ENCODE measurements at places on chromosomes 13 and 19.

- no peak for DNase-seq
These were observed 140.0 kb downstream of the IRS2 start for GRCh38 chr13:109646423-109646822.

DNA sequence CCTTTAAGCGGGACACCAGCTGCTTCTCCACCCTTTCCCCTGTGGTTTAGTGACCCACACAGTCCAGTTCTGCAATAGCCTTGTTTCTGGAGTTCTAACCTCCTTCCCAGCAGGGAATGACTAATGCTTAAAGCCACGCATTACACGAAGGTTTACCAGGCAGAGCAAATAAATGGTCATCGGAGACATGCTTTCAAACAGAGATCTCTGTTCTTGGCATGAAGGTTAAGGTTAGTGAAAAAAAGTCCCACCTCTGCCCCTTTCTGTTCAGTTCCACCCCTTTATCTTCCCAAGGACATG lies 25.3 kb upstream of the MEDAG start:
- no peak for DNase-seq

DNA sequence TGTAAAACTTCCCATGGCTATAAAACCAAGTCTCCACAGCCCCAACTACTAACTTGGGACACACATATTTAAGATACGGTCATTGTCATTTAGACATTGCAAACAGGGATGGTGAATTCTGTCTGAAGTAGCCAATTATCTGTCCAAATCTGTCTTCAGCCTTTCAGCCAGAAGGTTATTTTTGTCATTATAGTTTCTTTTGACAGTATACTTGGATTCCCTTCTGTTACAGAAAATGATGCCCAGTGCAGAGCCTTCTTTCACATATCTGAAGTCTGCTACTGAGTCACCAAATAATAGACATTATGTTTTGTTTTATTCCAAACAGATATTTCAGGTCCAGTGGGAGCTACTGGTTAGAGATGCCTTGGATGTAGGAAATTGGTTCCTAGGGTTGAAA lies 452.4 kb upstream of the HTR2A start:
- DNase-seq = no peak

DNA sequence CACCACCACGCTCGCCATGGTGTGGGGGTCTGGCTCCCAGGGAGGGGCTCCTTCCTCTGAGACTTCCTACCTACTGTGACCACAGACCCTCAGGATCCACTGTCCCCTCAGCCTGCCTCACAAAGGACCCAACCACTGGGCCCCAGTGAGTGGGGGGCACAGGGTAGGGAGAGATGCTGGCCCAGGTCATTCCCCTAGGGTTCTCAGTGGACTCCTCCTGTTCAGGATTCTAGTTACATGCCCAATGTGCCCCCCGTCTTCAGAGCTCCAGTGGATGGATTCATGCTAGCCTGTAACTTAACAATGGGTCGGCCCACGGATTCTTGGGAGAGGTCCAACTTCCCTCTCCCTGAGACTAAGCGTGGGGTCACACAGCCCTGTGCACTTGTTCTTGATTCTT lies at the start of gene TSKS:
Gene TSKS (minus strand): TSS at position 77 of the 400 bp plus-strand sequence. CDS start 59 bp downstream, at position 18.
- no peak for DNase-seq

GRCh38 chr19:18183529-18183928 lies 9.5 kb upstream of the MPV17L2 start:
- no peak for DNase-seq

DNA sequence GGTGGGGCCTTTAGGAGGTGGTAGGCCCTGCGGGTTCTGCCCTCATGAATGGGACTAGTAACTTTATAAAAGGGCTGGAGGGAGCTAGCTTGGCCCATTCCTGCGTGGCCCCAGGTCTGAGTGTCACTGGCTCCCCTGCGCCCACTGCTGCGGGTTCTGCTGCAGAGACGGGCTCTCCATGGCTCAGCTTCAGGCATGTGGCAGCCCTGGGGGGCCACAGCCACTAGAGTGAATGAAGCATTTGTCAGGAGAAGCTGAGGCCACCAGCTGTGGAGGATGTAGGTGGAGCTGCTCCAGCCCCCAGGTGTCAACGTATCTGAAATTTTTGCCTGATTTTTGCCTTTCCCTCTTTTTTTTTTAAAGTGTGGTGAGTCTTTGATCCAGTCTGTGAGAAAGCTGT lies 119.1 kb downstream of the SOX1 start:
- no peak for DNase-seq

Data from stimulated activated CD8-positive, alpha-beta memory T cell treated with anti-CD3 and anti-CD28 coated beads, Interleukin-4, amount 100 ng/mL, for 4 hours (primary cell).